ENCODE measurements at places on chromosomes 16 and 17.

DNA sequence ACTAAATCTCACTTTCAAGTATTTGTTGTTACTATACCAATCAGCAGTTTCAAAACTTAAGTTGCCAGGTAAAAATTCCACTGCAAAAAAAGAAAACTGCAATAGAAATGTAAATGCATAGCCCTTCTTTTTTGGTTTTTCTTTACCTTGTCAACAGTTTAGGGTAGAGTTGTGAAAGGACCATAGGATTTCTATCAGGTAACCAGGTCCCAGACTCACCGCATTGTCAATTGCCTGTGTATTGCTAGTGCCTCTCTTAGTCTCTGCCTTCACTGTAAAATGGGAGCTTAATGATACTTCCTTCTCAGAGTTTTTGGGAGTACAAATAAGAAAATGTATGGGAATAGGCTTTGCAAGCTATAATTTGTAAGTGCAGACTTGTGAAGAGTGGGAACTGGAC lies 145.0 kb downstream of the FTO start:
- no peak for DNase-seq

DNA sequence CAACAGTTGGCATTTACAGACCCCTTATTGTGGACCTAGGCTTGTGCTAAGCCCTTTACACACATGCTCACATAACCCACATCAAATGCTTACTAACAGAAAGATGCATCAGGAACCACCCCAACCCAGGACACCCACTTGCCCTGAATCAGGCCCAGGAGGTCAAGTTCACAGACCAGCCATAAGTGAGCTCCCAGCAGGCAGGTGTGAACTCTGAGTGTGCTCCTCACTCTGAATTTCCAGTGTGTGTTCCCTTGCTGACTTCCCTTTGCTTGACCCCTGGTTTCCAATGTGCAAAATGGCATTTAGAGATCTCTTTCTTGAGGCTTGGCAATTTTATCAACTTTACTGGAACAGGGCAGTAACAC lies 87.0 kb downstream of the BMERB1 start:
- no peak for DNase-seq

DNA sequence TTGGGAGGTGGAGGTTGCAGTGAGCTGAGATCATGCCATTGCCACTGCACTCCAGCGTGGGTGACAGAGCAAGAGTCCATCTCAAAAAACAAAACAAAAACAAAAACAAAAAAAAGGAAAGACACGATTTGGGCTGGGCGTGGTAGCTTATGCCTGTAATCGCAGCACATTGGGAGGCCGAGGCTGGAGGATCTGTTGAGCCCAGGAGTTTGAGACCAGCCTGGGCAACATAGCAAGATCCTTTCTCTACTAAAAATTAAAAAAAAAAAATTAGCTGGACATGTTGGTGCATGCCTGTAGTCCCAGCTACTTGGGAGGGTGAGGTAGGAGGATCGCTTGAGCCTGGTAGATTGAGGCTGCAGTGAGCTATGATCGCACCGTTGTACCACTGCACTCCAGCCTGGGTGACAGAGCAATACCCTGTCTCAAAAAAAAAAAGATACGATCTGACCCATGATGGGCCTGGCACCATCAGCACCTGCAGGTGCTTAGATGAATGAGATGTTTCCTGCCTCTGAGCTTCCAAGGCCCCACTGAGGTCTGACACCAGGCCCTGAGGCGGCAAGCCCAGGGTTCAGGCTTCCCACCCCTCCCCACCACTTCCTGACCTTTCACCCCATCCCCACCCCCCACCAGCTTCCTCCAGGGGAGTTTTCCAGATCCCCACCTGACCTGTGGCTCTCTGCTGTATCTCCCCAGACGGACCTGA lies 21.7 kb downstream of the ATP2A1 start:
- no peak for DNase-seq

- no peak for DNase-seq
Observed at GRCh38 chr16:88527186-88527936, 42.8 kb upstream of the ZC3H18 start.

DNA sequence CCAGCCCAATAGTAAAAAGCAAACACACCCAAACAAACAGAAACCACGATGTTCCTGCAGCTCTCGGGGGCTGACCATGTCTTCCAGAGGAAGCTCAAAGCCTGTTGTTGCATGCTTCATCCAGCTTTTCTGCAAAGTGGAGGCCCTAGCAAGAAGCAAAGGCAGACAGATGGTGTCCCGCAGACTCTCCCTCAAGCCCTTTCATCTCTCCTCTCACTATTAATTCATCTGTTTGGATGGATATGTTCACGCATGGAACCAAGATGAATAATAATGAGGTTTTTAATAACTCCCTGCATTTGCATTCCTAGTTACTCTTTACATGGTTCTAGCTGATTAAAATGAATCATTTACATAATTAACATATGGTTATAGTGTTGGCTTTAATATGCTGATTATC lies 36.6 kb downstream of the RBFOX1 start:
- no peak for DNase-seq

DNA sequence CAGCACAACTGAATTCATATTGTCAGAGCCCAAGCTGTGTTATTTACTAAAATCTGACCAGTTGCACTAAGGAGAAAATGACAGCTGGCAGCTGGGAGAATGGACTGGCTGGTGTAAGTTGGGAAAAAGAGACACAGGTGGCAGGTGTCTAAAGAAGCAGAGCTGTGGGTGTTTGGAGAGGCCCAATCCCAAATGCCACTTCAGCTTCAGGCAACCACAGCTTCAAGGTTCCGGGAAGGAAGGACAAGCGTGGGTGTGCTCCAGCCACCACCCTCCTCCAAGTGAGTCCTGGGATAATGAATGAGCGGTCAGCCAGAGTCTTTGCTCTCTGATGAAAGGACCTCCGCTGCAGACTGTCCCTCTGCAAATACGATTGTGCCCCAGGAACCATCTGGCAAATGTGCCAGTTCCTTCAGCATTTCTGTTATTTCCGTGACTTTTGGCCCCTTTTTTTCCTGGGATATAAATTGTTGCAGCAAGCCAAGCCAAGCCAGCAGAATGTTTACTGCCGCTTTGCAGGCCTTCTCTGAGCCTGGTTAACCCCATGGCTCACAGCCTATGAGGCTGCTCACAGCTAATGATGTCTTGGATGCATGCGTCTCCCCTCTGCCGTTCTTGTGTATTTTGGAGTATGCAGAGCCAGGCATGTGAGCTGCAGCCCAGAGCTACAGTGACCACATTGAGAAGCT lies 9.5 kb upstream of the RHBDL3 start:
- no peak for DNase-seq

DNA sequence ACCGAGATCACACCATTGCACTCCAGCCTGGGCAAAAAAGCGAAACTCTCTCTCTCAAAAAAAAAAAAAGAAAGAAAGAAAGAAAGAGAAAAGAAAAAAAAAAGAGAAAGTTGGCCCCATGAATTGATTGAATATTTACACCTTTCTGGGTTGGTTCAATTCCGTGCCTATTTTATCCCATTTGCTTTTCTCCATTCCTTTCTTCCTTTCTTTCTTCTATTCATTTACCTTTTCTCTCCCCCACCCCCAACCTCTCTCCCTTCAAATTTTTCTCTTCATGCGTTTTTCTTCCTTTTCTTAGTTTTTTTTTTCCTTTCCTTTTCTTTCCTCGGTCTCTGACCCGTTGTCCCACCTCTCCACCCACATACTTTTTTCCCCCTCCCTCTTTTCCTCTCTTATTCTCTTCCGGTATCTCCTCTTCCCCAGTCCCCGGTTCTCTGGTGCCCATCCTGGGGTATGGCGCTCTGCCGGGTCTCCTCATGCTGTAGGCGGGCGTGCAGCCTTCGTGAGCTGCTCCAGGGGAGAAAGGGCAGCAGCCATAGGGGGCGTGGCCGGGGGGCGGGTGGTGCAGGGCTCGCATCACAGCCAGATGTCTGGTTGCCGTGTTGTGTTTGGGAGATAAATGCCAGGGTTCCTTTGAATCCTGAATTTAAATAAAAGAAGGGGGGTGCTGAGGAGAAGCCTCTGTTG lies 5.3 kb upstream of the COL1A1 start:
- DNase-seq = no peak

DNA sequence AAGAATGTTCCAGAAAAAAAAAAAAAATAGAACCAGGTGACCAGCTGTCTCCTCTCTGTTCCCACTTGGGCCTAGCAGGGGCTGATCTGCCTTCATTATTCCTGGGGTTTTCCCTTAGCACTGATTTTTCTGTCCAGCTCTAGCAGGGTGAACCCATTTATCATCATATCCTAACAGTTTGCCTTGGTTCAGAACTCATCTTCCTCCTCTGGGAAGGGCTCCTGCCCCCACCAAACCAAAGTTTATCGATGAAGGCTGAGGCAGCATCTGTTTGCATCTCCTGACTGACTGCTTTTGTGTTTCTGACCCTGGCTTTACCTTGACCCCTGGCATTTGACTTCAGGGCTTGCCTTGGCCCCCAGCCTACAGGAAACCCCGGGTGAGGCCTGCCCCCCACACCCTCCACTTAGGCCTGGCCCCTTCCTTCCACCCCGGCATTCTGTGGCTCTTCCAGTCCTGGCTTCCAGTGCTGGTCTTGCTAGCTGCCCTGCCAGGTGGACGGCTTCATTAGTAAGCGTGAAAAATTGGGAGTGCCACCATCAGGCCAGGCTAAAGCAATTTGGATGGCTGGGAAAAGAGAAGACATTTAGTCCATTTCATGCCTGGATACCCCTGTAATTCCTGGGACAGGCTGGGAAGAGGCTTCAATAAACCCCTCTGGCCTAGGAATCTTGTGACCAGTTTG lies 164.9 kb downstream of the CCDC182 start:
- no peak for DNase-seq

DNA sequence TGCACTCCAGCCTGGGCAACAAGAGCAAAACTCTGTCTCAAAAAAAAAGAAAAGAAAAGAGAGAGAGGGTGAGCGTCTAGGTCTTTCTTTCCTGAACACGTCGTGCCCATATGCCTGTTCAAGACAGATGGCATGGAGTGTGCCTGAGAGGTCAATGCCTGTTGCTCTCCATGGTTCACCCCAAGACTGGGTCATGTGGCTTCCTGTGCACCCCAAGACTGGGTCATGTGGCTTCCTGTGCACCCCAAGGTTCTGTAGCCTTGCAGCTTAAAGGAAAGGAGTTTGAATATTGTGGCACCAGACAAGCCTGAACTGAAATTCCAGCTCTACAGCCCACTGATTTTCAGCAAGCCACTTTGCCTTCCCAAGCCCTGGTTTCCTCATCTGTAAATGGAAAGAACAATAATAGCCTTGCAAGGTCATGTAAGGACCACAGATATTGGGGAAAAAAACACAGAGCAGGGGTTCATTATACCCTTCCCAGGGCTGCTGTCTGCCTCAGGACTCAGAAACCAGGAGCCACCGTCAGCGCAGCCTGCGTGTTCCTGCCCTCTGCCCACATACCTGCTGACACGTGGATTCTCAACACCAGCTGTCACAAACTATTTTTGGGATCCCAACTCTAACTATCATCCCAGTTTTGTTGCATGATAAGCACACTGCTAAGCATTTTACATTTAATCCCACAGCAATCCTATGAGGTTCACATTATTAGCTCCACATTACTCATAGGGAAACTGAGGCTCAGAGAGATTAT lies 18.0 kb upstream of the NAGS start:
- DNase-seq = no peak

DNA sequence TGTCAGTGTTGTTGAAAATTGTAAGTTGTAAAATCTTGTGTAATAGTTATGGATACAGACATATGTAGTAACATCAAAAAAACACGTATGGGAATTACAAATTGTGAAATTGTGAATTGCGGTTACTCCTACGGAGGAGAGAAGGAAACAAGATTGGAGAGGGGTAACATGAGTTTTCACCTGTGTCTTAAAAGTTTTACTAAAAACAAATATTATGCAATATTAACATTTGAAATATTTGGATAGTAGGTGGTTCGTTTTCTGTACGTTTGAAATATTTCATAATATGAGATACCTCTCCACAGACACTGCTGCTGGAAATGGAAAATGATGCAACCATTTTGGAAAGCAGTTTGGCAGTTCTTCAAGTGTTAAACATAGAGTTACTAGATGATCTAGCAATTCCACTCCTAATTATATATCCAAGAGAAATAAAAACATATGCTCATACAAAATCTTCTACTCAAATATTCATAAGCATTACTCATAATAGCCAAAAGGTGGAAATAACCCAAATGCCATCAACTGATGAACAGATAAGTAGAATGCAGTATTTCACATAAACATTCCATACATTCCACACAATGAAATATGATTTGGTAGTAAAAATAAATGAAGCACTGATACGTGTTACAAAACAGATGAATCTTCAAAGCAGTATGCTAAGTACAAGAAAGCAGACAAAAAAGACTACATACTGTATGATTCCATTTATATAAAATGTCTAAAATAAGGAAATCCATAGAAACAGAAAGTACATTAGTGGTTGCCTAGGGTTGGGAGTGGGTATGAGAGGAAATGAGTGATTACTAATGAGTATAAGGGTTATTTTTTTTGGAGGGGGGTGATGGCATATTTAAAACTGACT lies 40.7 kb upstream of the ABCA10 start:
- no peak for DNase-seq

DNA sequence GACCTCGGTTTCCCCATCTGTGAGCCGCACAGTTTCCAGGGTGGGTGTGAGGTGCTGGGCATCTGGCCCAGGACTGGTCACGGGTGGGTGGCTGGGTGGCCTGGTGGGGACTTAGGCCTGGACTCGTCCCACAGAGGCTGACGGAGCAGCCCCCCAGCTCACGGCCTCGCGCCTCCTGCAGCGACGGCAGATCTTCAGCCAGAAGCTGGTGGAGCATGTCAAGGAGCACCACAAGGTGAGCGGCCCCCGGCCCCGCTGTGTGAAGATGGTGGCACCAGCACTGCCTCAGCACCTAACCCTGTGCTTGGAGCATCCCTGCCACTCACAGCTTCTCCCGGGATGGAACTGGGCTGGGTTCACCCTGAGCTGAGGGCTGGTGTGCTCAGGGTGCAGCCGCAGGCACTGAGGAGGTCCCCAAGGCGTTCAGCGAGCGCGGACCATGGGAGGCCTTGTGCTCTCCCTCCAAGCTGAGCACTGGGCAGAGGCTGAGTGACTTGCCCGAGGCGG lies 2.4 kb downstream of the CDT1 start:
- DNase-seq = no peak

DNA sequence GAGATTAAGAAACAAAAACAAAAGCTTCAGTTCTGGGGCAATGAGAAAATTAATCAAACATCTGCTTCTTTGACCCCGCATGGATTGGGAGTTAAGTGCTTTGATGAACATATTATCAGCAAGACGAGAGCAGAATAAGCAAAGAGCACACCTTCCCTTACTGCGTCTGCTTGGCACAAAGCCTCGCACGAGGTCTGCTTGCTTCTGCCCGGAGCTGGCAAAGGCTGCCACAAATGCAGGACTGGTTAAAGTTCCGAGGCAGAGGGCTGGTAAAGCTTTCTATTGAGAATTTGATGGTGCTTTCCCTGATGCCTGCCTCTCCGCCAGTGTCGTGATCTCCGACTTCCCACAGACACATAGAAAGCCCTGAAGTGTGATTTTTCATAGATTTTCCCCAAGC lies 17.0 kb downstream of the VAT1L start:
- DNase-seq = no peak

- DNase-seq = no peak
Observed at GRCh38 chr17:58088624-58089023, 5.4 kb downstream of the DYNLL2 start.

- no peak for DNase-seq
Observed at GRCh38 chr17:80970044-80970761, 21.4 kb upstream of the CHMP6 start.

Measured in omental fat pad (tissue), 4 donors.